Heart left ventricle (tissue), 16 donors: ENCODE measurements at places on chromosomes 16 and 17.

GRCh38 chr16:22421136-22421535 is 46.7 kb upstream of the CDR2 start:
- no peak for DNase-seq

GRCh38 chr17:69574257-69575197 is 160.0 kb downstream of the MAP2K6 start:
- DNase-seq, result no peak

GRCh38 chr16:69465083-69465721 is 40.8 kb downstream of the CYB5B start:
- DNase-seq, result no peak

GRCh38 chr17:14298947-14299279 is 2.0 kb upstream of the HS3ST3B1 start:
- DNase-seq, result no peak

- DNase-seq, result no peak
Measured at GRCh38 chr16:79163691-79164387, 436.7 kb downstream of the MAF start.

DNA sequence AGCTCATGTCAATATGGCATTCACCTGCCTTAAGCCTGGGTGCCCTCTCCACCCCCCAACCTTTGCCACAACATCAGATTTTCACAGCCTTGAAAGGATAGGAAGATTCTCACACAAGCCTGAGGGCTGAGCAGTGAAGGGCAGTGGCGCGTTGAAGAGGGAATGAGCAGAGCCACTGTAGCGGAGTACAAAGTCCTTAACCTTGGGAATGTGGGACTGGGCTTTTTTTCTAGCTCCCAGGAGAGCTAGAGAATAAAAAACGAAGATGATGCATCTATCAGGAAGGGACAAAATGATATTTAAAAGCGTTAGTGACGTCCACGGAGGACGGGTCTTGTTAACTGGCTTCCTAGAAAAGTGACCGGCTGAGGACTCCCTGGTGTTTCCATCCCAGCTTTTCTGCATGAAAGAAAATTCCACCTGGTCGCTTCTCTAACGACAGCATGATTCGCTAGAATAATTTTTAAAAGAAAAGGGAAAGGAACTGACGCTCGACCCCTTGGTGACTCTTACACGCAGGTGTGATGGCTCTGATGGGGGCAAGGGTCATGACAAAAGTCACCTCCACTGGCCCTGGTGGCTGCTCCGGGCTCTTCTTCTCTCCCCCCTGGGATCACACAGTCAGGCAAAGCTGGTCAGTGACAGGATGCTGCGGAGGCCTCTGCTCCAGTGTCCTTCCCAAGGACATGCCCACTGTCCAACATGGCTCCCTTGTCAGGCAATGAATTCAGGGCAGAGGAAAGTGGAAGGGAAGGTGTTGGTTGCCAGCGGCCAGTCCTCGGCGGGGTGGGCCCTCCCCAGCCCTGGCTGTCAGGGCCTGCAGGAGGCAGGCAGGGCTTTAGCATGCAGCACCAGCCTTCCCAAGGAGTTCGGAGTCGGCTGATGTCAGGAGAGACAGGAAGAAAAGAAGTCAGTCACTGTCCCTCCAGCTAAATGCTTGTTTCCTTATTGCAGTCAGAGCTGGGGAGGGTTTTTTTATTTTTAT is 58.4 kb upstream of the IRX3 start:
- DNase-seq, result no peak

GRCh38 chr17:55295411-55296170 is 30.8 kb downstream of the HLF start:
- no peak for DNase-seq

GRCh38 chr16:57145046-57146021 is 40.5 kb downstream of the PSME3IP1 start:
- no peak for DNase-seq

GRCh38 chr17:74340470-74341023 is 14.5 kb downstream of the KIF19 start:
- no peak for DNase-seq

- DNase-seq, result no peak
Measured at GRCh38 chr17:27919079-27919478, 25.9 kb upstream of the LYRM9 start.

GRCh38 chr17:18182978-18183333 is 672 bp upstream of the ALKBH5 start:
- DNase-seq, result peak; percentile 92

DNA sequence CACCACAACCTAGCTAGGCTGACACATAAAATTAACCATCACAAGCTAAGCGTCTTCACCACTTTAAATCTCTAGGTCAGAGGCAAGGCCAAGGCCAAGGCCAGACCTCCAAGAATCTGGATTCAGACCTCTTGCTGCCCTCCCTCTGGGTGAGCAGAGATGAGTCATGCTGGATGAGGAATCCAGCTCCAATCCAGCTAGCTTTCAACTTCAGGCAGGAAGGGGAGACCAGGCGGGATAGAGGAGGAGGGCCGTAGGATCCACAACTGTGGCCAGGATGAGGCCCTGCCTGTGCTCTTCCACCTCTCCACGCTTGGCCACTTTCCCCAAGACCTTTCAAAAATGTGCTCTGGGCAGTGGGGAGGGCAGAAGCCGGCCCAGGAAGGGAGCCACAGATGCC is 14.7 kb downstream of the LRRC75A start:
- DNase-seq, result peak; percentile 48

GRCh38 chr16:57642160-57643135 is 14.0 kb downstream of the ADGRG1 start:
- no peak for DNase-seq

DNA sequence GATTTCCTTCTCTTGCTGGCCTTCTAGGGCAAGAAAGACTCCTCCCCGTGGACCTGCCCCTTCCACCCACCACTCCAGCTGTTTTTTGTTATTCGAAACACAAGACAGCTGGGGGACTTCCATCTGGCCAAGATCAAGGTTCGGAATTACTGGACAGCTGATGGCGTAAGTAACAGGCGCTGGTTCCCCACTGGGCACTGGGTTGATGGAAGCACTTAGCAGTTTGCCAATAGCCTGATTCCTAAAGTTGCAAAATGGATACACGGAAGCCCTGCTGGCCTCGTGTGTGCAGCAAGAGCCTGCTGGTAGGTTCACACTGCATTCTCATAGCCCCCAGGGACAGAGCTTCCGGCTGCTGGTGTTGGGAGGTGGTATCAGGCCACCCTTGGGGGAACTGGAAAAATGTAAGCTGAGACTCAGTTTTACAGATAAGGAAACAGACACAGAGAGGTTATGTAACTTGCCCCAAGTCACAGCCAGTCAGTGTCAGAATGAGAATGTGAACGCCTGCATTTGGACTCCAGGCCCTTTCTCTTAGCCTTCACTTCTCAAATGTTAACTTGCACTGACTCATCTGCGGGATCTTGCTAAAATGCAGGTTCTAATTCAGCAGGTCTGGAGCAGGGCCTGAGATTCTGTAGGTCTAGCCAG is 171.7 kb downstream of the KATNIP start:
- DNase-seq, result peak; percentile 67

GRCh38 chr17:65442691-65443090 is 118.8 kb downstream of the AXIN2 start:
- DNase-seq, result no peak

- no peak for DNase-seq
Measured at GRCh38 chr16:55700961-55701360, 45.2 kb downstream of the SLC6A2 start.

DNA sequence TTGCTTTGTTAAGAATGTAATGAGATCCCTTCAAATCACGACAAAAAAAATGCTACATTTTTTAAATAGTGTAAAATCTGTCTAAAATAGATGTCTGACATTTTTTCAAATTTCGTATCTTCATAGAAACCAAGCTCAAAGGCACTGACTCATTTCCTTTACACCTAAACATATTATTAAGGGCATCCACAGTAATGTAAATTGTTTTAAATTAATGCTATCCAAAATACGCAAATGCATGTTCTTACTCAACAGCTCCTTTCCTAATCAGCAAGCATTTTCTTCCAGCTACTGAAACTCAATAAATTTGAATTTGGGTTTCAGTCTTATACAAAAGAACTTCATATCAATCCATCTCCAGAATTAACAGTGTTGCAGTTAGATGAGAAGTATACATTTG is 4.3 kb downstream of the C16orf87 start:
- DNase-seq, result no peak

DNA sequence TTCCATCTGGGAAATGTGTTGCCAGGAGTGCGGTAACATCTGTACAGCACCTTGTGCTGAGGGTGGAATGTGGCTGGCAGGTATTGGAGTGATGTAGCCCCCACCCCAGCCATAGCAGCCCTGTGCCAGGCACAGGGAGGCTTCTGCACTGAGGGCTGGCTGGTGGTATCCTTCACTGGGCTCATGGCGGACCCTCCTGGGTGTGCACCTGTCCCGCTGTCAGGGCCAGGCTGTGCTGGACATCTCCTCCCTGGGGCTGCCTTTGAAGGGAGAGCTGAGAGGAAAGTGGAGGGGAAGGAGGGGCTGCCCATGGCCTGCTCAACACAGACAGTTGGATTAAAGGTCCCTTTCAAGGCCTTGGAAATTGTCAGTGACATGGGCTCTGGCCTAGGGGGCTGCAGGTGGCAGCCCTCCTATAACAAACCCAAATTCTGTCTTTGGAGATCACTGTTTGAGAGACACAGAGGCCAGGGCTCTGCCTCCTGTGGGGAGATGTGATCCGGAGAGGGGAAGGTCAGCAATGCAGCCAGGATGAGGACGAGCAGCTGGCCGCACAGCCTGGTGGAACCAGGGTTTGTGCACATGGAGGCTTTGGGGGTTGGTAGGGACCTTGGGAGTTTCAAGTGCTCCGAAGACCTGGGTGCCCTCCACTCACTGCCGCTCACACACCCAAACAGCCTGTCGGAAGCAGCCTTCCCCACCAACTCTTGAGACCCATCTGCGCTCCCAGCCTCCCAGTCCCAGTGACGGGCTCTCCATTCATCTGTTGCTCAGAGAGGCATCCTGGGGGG is 22.8 kb downstream of the NKD1 start:
- no peak for DNase-seq

GRCh38 chr16:11240636-11241473 is 15.1 kb downstream of the SOCS1 start:
- DNase-seq, result peak; percentile 51

DNA sequence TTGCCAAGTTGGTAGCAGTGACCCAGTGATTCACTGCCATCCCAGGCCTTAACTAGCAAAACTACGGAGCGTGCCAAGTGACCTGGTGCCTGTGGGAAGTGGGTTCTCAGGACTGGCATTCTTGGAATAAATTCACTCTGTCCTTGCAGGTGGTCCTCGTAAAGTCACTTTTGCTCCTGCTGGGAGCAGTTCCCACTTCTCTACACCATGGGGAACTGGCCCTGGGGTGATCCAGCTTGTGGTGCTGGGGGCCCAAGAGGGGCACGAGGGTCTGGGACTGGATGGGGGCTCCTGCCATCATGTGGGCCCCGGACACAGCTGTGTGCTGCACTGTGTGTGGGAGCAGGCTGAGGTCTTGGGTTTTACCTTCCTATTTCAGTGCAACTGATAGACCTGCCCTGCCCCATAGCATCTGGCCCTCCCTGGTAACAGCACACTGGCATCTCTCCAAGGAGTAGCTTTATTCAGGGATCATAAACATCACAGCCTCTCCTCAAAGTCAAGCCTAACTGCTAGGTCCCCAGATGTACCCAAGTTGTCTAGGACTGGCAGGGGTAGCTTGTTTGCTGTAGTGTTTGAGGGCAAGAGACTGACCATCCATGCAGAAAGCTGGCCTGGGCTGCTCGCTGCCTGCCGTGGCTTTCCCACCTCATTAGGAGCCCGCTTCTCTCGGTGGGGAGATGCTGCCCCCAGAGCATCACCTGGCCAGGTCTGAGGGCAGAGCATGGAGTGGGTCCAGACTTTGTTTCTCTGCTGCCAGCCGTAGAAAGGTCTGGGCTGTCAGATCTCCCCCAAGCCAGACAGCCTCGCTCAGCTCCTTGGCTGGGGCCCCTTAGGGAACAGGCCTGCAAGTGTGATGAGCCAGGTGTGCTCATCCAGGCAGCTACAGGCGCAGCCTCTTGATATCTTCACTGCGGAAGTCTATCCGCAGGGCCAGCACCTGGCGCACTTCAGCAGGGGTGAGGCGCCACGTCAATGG is 26.0 kb downstream of the FCSK start:
- DNase-seq, result no peak

GRCh38 chr16:79801646-79802045 is 201.1 kb upstream of the MAF start:
- DNase-seq, result no peak

GRCh38 chr17:45748731-45749310 is 35.3 kb upstream of the CRHR1 start:
- DNase-seq, result no peak

DNA sequence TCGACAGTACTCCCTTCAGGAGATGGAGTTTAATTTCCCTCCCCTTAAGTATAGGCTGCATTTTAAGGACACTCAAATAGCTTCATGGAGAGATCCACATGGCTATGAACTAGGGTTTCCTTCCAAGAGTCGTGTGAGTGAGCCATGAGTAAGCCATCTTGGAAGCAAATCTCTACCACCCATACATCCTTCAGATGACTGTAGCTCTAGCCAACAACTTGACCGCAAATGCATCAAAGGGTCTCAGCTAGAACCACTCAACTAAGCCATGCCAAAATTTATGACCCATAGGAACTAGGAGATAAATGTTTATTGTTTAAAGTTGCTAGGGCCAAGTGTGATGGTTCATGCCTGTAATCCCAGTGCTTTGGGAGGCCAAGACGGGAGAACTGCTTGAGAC is 43.4 kb downstream of the METTL16 start:
- no peak for DNase-seq

- DNase-seq, result no peak
Measured at GRCh38 chr16:49701065-49701685, 154.7 kb downstream of the ZNF423 start.

DNA sequence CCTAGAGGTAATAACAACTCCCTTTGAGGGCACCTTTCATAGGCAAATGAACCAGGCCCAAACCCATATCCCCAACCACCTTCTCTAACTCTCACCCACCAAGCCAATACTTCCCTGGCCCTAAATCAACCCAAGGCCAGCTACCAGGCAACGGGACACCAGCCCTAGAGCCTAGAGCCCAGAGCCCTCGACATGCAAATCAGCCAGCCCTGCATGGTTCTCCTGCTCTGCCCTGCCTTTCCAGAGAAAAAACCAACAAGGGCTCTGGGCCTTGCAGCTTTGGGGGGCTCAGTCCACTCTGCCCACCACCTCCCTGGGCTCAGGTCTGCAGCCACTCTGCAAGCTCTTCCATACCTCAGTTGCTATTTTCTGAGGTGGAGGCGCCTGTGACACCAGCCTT is 55.0 kb downstream of the PITPNM3 start:
- no peak for DNase-seq

- no peak for DNase-seq
Measured at GRCh38 chr16:66030036-66030435, 336.5 kb upstream of the CDH5 start.

- DNase-seq, result no peak
Measured at GRCh38 chr16:59527206-59527997, 793.3 kb upstream of the GOT2 start.
